ENCODE measurements at places on chromosomes 2 and 18.

DNA sequence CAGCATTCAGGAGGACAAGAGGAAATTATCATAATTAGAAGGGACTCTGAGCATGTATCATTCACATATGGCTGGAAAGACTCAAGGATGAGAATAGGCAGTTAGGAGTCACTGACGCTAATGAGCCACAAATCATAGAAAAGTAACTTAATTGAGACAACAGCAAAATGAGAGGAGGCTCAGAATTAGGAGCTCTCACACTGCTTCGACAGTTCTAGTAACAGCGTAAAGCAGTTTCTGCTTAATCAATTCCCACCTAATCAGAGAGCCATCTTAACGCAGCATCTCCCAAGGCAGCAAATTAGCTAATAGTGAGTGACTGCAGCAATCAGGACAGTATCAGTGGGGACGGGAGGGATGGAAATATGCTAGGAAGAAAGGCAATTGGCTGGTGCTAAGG lies 32.8 kb downstream of the ANKRD44 start:
- no peak for DNase-seq

- no peak for DNase-seq
These were observed 17.1 kb upstream of the DNMT3A start for GRCh38 chr2:25358836-25359235.

DNA sequence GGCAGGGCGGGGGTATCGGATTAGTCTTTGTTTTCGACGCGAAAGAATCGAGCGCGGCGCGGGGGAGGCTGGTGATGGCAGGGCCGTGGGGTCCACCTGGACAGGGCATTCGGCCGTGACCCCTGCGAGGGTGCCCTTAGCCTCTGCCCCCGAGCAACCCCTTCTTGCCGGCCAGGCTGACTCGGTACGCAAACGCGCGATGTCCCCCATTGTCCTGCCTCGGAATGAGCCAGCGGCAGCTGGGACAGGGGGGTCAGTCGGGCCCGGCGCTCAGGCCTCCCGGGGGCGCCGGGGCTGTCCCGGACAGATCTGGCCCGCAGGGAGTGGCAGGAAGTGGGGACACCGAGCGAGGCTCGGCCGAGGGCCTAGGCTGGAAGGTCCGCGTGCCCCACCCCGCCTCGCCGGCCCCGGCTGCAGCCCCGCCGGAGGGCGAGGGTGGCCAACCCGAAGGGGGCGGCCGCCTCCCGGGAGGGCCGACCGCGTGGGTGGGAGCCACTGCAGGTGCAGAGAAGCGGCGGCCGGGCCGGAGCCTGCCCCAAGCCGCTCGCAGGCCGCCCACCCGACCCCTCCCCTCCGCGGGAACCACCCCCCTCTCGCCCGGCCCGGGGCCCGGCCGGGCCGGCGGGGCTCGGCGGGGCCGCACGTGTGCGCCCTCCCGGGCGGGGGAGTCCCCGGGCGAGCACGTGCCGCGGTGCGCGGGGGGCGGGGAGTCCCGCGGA lies at the start of gene TET3:
TET3 (plus strand) TSS at position 708 of the 719 bp plus-strand sequence. CDS start 1,494 bp downstream, outside the sequence.
- DNase-seq: no peak

- peak; percentile 33 for DNase-seq
These were observed 278.7 kb upstream of the ZNF521 start for GRCh38 chr18:25630682-25631081.

DNA sequence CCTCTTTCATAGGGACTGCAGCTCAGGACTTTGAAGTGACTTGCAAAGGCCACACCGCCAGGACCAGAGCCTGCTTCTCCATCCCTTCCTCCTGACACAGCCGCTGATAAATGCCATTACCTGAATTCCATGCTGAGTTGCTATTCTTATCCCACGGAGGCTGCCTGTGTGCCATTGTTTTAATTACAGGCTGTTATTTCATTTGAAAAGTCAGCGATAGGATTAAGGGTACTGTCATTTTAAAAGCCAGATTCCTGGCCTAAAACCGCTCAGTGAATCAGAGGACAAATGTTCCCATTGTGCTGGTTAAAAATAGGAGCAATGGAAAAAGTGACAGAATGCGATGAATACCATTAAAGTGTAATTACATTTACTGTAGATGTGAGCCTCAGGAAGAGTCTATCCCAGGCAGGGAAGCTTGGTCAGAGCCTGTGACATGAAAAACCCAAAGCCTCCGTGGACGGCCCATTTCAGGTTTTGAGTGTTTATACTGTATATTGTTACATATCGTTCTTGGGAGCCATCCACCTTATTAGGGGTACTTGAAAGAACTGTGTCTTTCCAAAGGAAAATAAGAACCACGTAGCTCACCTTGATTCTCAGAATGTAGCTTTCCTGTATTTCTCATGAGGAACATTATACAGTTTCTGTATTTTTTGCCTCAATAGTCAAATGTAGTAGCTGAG lies 41.3 kb downstream of the PDCL3 start:
- DNase-seq: no peak

- DNase-seq: peak; percentile 57
These were observed at the start of gene CNGA3 for GRCh38 chr2:98346311-98347236. TSS of gene CNGA3 (plus strand) at chr2:98346456. CDS start at chr2:98369976, 23,520 bp downstream.

DNA sequence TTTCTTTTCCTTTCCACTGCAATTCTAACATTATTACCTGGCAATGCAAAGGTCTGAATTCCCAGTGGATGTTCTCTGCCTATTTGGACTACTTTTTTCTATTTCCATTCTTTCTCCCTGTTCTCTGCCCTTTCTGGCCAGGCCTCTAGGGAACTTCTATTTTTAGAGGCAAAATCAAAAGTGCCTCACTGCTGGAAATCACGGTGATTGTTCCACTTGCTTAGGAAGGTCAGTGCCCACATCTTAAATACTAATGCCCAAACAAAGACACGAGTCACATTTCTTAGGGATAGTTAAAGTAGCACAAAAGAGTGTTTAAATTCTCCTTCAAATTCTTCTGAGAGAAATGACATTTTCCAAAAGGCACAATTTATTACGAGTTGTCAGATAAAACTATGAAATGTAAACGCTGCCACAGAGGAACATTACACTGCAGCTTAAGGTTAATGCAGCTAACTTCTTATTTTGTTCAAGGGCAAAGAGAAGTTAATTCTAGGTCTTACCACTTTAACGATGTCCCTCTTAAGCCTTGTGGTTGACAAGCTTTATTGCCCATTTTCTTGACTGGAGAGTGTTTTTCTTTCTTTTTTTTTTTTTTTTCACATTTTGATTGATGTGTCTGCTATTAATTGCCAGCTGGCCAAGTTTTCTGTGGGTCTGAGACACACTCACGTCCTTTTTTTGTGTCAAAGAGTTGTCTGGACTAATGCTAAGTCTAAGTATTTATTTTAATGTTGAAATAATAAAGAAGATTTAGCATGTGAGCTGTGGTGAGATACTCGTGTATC lies 34.7 kb downstream of the ST6GAL2 start:
- no peak for DNase-seq

DNA sequence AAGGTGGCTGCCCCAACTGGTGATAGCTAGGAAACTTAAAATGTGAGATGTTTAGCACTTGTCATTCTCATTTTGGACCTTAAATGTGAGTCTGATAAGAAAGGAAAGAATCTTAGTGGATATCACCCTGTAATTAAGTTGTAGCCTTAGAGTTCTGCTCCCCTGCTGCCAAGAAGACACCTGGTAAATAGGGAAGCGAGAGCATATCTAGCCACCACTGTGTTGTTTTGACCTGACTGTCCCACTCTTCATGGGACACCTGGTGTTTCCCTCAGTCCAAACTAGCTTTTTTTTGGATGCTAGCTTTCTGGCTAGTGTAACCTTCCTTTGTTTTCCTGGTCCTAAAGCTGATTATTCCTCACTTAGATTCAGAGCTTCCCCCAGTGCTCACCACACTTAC lies 357.6 kb downstream of the RAD51AP2 start:
- no peak for DNase-seq

DNA sequence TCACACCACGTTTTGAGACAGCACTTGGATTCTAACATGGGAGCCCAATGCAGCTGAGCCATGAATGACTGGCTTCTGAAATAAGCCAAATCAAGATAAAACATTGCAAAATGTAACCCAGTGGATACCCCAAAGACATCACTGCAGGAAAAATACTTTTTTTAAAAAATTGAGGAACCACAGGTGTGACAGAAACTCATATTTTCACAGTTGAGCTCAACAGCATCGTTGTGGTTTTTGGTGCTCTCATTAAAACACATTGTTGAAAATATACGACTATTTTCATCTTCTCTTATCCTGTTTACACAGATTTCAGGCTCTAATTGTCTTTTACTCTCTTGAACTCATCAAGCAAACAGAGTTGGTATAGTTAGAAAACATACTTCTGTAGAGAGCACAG lies 429.3 kb upstream of the VRK2 start:
- DNase-seq: no peak
